A549 treated with Mapracorat at 1 μM for 4 hours (cell line): ENCODE measurements at places on chromosomes 2 and 18. TPM values are rescaled to one million over a fixed set of nuclear protein-coding genes. Genes with fewer than 3 reads are reported as not detected.

The PAIP2B gene
- total RNA-seq = 0.22 to 0.34 TPM (median 0.26 TPM) in 5 replicates

The GKN2 gene
- 2.2 to 4.7 TPM (median 2.4 TPM) in 5 replicates for total RNA-seq

The BOLL gene
- not detected in 5 replicates for total RNA-seq

The PCARE gene
- total RNA-seq = not detected in 5 replicates

The LYPD6 gene
- total RNA-seq = 0.05 to 0.11 TPM (median 0.08 TPM) in 5 replicates

The GPR155 gene
- 0.10 to 0.36 TPM (median 0.32 TPM) in 5 replicates for total RNA-seq

The CRYBA2 gene
- not detected in 5 replicates for total RNA-seq

The RTN4 gene
- total RNA-seq = 421 to 529 TPM (median 495 TPM) in 5 replicates

The SDC1 gene
- total RNA-seq = 148 to 201 TPM (median 187 TPM) in 5 replicates

The ATF2 gene
- 14.9 to 22.0 TPM (median 16.8 TPM) in 5 replicates for total RNA-seq

The KIF1A gene
- total RNA-seq = 0.73 to 1.5 TPM (median 0.97 TPM) in 5 replicates

The TMEM169 gene
- 0.25 to 0.59 TPM (median 0.29 TPM) in 5 replicates for total RNA-seq

The PRKAG3 gene
- not detected in 5 replicates for total RNA-seq

The NCKAP1 gene
- total RNA-seq = 86.2 to 105 TPM (median 103 TPM) in 5 replicates

The KCNK3 gene
- 0.43 to 0.94 TPM (median 0.79 TPM) in 5 replicates for total RNA-seq
